ENCODE measurements at places on chromosomes 5 and 9.

DNA sequence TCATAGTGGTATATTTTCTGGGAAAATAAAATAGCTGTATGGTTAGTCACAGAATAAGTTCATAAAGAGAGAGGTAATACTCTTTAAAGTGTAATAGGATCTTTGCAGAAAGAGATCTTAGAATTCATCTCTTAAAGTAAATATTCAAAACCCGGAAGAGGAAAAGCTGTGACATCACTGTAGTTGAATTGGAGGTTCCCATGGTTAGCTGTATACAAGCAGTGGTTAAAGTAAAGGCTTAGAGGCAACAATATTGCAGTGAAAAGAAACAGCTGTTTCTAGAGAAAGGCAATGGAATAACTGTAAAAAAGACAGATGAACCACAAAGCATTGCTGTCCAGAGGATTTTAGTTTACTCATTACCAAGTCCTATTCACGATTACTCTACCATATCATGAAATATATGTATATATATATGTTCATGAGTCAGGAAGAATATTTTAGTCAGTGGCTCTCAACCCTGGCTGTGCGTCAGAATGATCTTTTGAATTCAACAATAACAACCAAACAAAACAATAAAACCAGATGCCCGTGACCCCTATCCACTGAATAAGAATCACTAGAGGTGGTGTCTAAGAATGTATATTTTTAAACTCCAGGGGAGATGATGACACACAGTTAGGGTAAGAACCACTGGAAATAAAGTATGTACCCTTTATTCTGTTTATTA is 4.7 kb downstream of the ERCC6L2 start:
- no peak for DNase-seq

- DNase-seq: no peak
Observed at GRCh38 chr5:115859378-115859777, 17.6 kb downstream of the AP3S1 start.

DNA sequence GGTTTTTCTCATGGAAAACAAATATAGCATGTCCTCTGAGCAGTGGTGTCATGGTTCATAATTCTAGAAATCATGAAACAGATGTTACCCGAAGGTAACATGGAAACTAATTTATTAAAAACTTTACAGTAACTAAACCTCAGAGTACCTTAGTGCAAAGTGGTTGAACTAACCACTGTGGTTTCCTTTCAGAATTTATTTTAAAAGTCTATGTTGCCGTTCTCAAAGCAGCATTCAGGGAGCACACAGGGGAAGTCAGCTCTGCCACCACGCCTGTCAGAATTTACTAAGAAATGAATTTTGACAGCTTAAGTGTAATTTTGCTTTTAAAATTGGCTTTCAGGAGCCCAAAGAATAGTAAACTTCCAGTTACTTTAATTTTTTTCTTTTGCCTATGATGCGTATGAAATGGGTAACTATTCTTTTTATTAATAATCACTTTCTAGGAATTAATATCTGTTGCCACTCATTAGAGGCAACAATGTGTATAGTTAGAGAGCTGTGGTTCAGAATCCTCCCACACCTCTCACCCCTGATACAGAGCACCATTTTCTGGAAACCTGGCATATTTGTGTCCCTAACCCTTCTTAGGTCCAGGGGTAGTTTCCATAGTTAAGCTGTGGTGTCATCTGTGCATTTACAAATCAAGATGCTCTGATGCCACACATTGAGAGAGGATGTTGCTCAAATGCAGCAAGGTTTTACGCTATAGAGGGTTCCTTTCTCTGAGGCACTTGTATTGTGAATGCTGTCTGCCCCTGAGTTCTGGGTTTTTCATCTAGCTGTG is 202.6 kb downstream of the ZSWIM6 start:
- DNase-seq: peak; percentile 64

DNA sequence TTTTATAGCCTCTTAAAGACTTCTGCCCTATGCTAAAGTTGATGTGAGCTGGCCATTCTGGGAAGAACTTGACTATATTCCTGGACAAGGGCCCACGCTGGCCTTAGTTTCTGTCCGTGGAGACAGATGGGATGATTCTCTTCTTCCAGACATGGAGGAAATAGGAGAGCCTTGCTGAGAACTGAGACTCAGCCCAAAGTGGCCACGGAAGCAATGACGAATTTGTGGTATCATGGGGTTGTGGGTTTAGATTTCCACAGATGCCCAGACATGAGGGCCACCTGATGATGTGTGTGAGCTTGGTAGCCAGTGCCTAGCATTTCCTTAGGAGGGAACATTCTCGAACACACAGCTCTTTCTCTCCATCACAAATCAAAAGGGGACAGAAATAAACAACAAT is 309.1 kb downstream of the NSG2 start:
- no peak for DNase-seq

DNA sequence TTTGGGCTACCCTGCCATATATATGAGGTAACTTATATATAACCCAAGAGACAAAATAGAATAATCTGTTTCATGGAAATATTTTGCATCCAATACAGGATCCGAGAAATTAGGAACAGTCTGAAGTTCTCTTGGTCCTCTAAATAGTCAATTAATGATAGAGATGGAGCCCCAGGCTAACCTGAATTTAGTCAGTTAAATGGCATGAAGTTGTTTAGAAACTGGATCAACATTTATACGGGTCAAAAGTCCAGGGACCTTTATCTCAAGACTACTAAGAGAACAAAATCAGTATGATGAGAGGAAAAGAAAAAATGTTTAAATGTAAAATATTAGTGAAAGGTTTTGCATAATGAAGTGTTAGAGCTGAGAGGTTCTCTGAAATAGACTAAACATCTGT is 303.3 kb upstream of the ACTBL2 start:
- DNase-seq: no peak

DNA sequence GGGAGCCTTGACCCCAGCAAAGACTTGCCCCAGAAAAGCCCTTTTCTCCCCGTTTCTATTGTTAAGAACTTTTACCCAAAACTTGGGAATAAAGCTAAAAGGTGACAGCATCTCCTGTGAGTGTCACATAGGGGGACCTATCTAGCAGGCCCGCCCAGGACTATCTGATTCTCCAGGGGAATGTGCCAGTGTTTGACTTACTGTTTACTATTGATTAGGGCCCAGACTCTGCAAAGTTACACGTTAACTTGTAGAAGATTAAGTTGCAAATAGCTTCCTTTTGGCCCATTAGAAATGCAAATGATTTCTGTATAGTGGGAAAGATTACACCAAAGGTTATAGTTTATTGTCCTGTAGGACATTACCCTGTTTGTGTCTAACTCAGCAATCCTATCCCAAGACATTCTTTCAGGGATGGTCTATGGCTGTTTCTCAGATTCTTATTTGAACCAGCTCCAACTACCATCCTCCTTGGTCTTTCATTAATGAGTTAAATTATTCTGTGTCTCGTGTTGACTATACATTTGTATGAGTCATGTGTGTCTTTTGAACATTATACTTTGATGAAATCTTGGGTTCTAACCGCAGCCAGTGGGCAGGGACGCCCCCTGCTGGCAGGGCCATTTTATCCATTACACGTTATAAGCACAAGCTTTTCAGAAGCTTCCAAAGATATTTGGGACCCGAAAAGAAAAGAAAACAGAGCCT is 60.7 kb downstream of the HRH2 start:
- DNase-seq: peak; percentile 51

Data from Jurkat, Clone E6-1 (cell line).